ENCODE measurements at places on chromosomes 11 and 22. TPM values are rescaled to one million over a fixed set of nuclear protein-coding genes. Genes with fewer than 3 reads are reported as not detected.

DNA sequence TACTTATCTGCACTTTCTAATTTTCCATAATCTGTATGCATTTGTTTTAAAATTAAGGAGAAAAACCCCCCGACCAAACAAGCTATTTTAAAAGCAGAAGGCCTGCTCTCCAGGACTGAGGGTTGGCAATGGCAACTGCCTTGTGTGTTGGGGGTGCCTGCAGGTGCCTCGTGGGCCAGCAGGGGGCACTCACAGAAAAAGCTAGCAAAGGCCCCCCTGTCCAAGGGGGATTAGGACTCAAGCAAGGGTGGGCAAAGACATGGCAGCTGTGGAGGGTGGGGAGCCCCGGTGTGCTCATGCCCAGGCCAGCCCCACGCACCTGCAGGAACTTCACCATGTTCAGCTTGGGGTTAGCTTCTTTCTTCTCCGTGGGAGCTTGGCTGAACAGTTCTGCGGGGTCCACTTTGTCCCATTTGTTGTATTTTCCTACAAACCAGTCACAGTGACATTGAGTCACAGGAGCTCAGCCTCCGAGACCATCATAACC lies 10.3 kb downstream of the TOP3B start:
- DNase-seq, result no peak

Gene NUP98
- total RNA-seq, result 96.6 TPM

DNA sequence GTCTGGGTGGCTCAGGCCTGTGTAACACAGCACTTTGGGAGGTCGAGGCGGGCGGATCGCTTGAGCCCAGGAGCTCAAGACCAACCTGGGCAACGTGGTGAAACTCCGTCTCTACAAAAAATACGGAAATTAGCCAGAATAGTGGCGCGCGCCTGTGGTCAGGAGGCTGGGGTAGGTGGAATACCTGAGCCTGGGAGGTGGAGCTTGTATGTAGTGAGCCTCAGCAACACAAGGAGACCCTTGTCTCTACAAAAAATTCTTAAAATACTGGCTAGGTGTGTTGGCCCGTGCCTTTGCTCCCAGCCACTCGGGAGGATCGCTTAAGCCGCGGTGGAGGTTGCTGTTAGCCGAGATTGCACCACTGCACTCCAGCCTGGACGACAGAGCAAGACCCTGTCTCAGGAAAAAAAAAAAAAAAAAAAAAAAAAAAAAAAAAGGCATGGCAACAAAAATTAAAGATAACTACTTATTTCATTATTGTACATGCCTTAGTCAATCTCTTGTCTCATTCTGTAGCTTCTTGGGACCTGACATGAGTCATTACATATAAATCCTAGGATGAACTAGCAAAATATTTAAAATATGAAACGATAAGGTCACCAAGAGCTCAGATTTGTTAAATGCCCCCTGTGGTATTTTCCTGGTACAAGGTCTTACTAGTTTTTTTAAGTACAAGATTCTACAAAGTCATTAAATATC lies 1.1 kb downstream of the TAF1D start:
- DNase-seq, result no peak

DNA sequence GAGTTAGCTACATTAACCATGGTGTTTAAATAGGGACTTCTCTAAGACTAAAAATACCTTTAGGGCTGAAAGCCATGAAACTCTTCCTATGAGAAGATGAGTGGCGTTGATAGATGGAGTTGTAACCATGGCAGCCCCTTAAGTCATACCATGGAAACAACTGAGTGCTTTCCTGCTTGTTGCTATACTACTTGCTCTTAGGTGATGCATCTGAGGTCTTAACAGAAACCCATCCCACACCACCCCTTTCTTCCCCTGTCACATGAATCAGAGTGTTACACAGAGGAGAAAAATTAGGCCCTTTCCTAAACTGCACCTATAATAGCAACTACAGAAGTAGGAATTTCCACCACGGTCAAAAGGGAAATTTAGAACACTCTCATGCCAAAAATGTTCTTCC lies 64.3 kb upstream of the ZC3H12C start:
- no peak for DNase-seq

- no peak for DNase-seq
Observed at GRCh38 chr11:126702987-126703386, 297.6 kb downstream of the KIRREL3 start.

DNA sequence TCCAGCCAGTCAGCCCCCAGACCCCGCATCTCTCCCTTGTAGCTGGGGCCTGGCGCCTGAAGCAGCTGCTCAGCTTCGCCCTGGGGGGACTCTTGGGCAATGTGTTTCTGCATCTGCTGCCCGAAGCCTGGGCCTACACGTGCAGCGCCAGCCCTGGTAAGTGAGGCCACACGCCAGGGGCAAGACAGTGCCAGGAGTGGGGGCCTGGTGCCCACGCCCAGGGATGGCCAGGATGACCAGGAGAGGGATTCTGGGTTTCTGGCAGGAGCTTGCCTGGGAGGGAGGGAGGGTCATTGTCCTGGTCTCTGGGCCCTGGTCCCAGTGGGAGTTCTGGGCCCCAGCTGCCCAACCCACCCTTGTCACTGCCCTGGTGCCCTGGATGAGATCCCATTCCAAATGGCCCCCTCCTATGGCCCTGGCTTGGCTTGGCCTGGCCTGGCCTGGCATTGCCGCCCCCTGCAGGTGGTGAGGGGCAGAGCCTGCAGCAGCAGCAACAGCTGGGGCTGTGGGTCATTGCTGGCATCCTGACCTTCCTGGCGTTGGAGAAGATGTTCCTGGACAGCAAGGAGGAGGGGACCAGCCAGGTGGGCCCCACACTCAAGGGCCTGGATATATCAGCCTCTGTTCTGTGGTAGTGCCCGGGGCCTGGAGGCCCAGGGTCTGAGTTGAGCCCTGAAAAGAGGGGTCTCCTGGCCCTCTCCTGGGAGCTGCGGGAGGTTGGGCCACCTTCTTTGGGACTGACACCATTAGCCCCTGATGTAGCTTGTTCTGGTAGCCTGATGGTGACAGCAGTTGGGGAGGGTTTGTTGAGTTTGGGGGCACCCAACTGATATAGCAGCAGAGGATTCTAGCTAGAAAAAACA lies 3.7 kb downstream of the SLC39A13 start:
- no peak for DNase-seq

Gene SLC6A5
- not detected for total RNA-seq

DNA sequence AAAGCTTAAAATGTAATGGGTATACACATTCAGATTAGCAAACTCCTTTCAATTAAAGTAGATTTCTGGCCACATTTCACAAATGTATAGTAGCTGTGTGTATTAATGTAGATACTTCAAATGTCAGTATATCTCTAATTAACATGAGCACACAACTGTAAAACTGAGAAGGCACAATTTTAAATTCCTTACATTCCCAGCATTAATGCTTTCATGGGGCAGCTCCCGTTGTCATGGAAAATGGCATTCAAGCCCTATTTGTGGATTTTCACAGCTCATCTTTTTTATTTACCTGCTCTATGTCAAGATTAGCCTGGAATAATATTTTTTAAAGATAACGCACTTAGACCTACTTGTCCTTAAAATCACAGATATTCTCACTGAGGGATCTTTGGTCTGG lies 113.6 kb upstream of the SOX6 start:
- DNase-seq, result no peak

DNA sequence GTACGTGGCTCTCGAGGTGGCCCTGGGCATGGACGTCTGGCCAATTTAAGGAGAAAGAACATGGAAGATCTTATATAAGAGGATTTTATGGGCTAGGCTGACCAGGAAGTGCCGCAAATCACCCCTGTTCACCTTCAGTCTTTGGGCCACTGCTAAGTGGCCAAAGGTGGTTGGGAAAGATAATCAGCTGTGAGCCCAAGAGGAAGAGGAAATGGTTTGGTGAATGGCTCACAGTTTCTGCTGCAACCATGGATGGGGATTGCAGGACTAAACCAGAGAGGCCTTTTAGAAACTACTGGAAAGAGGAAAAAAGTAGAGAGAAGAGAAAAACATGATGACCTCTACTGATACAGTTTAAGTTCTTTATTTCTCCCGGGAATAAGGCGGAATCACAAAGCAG lies 96.0 kb upstream of the ARHGAP20 start:
- DNase-seq, result no peak

DNA sequence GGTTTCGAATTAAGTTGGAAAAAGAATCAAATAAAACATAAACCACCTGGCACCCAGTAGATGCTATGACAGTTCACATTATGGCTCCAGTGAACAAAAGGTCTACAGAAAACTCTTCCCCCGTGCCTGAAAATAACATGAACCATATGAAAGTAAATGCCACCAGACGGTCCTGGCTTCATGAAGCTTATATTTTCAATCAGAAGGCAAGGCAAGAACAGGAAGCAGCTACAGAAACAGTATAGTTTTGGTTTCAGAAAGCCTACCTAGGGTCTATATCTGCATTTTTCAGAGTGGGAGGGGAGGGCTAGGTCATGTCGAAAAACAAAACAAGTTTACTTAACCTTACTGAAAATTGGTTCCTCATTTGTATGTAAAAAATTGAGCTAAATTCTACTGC lies 9.8 kb downstream of the RAB30 start:
- DNase-seq, result no peak
